ENCODE measurements at places on chromosomes 4 and X. TPM values are rescaled to one million over a fixed set of nuclear protein-coding genes. Genes with fewer than 3 reads are reported as not detected.

Gene TMSB15C
- total RNA-seq: 5.8 TPM

DNA sequence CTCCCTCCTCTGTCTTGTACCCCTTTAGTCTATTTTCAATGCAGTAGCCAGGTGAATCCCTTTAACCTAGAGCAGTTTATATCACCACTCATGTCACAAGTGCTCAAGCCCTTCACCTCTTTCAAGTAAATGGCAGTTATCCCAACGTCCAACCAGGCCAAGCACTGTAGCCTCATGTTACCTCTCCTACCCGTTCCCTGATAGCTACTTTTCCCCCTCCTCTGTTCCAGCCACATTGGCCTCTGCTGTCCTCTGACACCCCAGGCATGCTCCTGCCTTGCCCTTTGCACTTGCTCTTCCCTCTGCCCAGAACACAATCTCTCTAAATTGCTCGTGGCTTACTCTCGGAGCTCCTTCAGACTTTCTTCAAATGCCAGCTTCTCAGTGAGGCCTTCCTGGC is 15.2 kb downstream of the GUCY1B1 start:
- no peak for DNase-seq

GRCh38 chrX:28189011-28189410 is 207.8 kb upstream of the DCAF8L1 start:
- DNase-seq: peak; percentile 86

- DNase-seq: no peak
Observed at GRCh38 chr4:38390969-38391545, 272.9 kb upstream of the KLF3 start.

- DNase-seq: peak; percentile 27
Observed at GRCh38 chrX:81377329-81377728, 175.4 kb downstream of the SH3BGRL start.

DNA sequence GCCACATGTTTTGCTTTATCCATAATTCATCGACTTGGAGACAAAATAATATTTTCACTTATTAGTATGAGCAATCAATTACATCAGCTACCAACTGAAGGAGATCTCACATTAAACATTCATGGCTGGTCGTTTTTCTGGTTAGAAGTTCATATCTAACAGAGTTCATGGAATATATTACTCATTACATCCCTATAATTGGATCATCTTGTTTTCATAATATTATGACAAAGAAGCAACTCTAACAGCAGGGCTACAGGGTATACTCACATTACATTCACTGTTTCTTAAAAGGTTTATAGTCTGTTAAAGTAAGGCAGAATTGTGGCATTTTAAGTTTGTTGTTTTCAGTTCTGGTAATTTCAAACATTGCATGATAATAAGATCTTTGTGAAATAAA is 33.0 kb downstream of the GSTCD start:
- peak; percentile 35 for DNase-seq

Gene CXorf66
- total RNA-seq: not detected

- DNase-seq: no peak
Observed at GRCh38 chr4:13541176-13541604, 3.1 kb downstream of the NKX3-2 start.

DNA sequence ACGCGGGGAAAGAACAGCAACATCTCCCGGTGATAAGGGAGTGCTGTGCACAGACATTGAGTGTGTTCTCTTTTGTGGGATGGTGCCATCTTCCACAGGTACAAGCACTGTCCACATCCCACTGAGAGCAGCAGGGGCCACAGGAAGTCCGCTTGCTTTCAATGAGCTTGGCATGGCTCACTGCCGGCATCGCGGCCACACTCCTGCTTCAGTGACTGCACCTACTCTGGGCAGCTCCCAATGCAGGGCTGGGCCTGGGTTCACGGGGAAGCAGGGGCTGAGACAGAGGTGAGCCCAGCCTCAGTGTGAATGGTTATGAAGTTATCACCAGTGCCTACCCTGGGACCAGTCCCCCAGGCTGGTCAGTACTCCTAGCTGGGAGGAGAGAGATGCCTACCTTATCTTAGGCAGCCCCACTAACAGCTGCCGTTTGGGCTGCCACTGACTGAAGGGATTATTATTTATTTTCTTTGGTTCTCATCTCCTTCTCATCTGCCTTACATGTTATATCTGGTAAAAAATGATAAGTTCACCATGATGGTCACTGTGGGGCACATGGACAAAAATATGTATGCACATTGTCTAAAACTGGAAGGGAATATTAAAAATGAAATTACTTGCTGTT is 99.2 kb downstream of the MGST2 start:
- DNase-seq: no peak

GRCh38 chrX:144586756-144587155 is 660.5 kb upstream of the SPANXN1 start:
- no peak for DNase-seq

Gene HMGB2
- total RNA-seq: 49.3 TPM

Gene WAS
- not detected for total RNA-seq

Gene FSTL5
- total RNA-seq: under 0.01 TPM

DNA sequence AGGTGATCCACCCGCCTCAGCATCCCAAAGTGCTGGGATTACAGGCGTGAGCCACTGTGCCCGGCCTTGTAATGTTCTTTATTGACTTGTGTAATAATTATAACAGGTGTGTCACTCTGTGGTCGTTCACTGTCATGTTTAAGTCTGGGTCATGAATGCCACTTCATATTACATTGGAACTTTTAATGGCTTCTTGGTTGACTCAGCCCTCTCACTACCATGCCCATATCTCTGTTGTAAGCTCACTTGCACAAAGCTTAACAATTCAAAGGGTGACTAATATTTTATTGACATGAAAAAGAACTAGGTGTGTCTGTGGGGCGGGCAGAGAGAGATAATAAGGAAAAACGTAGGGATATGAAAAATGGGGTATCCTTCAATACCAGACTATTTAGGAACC is 639.7 kb upstream of the ACTRT1 start:
- no peak for DNase-seq

DNA sequence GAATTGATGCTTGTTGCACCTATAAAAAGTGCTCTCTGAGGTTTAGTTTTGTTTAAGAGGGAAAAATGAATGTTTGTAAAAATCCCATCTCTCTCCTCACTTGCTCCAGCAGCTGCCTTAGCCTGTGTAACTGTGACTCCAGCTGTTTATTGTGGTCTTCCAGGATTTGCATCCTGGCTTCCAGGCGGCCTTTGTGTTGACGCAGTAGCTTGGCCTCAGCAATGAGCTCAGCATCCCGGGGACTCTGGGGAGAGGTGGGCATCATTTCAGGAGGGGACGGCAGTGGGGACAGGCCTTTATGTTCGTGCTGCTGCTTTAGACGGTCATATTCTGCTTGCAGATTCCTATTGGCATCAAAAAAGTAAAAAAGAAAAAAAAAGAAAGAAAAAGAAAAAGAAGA is 75.3 kb upstream of the FTHL17 start:
- no peak for DNase-seq

DNA sequence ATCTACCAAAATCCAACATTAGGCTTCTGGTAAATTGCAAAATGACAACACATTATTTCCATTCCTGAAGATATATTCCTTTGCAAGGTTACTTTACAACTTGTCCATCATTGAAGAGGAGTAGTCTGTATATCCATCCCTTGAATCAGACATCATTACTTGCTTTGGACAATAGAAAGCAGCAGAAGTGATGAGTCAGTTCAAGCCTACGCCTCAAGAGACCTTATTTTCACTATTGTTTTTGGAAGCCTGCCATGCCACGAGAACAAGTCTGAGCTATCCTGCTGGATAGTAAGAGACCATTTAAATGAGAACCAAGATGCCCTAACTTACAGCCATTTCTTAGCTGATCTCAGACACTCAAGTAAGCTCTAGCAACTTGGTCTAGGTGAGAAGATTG is 246.0 kb upstream of the HHIP start:
- peak; percentile 55 for DNase-seq

Gene HSD17B13
- total RNA-seq: under 0.01 TPM

DNA sequence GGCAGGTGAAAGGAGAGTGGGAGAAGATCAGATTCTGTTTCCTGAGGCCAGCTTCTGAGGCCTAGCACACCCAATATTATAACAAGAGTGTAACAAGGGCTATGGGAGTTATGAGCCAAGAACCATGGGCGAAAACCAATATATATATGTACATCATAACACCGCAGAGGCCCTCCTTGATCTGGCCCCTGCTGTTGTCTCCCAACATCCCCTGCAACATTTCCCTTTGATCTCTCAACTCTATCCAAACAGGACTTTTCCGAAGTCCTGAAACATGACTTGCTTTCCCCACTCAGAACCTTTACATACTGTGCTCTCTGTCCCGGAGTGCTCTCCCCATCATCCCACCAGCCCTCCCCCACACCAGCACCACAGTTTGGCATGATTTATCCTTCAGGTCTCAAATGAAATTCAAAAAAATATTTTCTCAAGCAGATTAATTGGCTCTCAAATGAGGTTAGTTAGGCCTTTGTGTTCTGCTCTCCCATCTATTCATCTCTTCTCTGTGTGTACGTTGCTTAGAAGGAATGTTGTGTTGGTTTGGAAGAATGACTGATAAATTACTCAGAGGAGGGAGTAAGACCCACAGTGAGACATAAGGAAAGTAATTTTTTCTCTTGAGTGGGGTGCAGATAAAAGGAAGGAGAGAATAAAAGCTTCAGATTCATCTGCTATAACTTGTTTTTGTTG is 58.1 kb upstream of the SMIM10 start:
- peak; percentile 74 for DNase-seq

Gene ADGRG2
- under 0.01 TPM for total RNA-seq

GRCh38 chrX:11172415-11172814 is 61.3 kb downstream of the HCCS start:
- DNase-seq: no peak

Gene IGSF1
- total RNA-seq: not detected

DNA sequence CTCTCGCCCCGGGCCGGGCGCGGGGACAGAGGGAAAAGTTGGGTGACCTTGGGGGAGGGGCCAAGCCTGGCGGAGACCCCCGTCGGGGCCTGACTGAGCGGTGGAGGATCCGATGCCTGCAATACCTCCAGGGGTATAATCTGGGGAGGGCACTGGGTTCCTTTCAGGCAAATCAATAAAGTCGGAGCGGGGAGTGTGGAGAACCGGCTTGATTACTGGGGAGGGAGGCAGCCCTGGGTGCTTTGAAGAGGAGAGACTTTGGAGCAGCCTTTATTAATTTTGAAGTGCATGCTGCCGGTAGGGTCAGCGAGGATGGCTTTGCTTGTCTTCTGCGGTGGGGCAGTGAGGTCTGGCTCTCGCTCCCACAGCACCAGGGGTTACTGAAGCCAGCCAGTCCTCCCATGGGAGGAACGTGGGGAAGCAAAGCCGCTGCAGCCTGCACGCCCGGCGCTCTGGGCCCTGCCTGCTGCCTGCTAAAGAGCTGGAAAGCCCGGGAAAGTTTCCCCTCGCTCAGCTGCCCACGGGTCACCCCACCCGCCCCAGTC is 403 bp upstream of the LGI2 start:
- DNase-seq: no peak

Gene DOCK11
- 14.7 TPM for total RNA-seq

- no peak for DNase-seq
Observed at GRCh38 chr4:101556842-101557241, 209.5 kb upstream of the PPP3CA start.

DNA sequence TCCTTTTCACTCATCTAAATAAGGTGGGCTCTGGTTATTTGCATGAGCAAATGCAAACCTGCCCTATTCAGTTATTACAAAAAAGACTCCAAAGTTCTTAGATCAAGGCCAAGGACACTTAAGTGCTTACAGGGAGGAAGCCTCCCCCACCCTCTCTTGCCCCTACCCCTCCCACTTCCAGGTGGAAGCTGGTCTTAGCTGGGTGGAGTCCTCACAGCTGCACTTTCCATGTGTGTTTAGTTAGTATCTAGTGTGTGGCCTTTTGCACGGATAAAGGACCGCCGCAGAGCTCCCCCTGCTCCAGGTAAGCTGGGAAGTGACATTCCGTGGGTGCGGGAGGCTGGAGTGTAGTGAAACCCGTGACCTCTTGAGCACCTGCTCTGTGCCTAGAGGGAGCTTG is at the start of gene TRIM75:
TRIM75 (plus strand) TSS at position 222 of the 400 bp plus-strand sequence. CDS start 5,282 bp downstream, outside the sequence.
- DNase-seq: no peak

- no peak for DNase-seq
Observed at GRCh38 chr4:83114576-83114975, at the start of gene PLAC8. Gene PLAC8, minus strand, starts transcription at chr4:83114729. Its CDS starts 6,808 bp downstream, at chr4:83107921.

Gene PRDX4
- 194 TPM for total RNA-seq

Gene GLOD5
- not detected for total RNA-seq

- DNase-seq: peak; percentile 25
Observed at GRCh38 chr4:99868126-99868596, 26.1 kb downstream of the LAMTOR3 start.

- no peak for DNase-seq
Observed at GRCh38 chr4:155399974-155400697, 23.4 kb upstream of the MAP9 start.

DNA sequence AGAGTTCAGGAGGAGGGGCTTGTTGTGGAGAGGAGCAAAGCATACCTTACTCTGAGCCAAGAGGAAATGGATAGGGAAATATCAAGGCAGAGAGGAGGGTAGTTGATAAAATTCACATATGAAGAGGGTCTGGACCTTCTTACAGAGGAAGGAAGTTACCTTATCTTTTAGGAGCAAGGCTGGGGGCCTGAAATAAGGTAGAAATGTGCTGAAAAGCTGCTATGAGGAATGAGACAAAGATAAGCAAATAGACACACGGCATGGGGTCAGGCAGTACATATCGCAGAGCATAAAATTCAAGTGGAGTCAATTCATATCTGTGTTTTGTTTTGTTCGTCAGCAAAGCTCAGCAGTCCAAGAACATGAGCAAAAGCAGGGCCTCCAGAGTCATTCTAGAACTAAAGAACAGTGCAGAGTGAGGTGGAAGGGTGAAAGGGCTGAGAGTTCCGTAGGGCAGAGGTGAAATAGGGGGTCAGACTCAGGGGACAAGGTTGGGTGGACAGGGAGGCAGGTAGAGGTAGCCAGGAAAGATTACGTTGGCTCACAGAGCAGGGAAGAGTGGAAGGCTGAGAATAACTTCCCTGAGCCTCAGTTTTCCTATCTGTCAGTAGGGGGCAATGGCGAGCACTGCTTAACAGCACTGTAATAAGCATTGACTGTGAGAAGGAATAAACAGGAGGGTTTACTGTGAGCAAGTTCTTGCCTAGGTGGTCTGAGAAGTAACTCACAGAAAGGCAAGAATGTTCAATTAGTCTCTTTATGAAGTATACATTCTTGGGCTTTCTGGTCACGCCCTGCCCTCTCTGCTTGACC is 9.2 kb downstream of the VSIG4 start:
- peak; percentile 7 for DNase-seq

Gene PCDH18
- total RNA-seq: 108 TPM

GRCh38 chr4:73844345-73844744 is 7.9 kb downstream of the CXCL6 start:
- DNase-seq: peak; percentile 66

GRCh38 chr4:86924811-86925210 is 10.0 kb upstream of the AFF1 start:
- DNase-seq: peak; percentile 76

GRCh38 chrX:76148041-76148665 is 24.7 kb upstream of the PBDC1 start:
- DNase-seq: peak; percentile 25

DNA sequence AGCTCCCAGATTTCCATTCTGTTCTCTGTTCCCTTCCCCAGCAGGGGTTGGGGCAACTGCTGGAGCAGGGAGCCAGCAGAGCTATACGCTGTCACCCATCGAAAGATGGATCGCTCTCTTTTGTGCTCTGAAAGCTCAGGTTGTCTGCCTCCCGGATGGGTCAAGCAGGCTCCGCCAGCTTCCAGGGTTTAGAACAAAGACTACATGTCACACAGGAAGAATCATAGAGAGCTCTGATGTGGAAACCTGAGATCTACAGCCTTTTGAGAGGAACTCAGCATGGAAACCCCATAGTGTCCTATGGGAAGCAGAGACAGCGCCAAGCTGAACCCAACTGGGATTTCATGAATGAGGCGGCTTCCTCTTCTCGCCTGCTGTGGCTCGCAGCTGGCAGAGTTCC is 205.4 kb downstream of the HS3ST1 start:
- DNase-seq: no peak
